Stimulated activated CD4-positive, alpha-beta T cell treated with anti-CD3 and anti-CD28 coated beads, Interleukin-15, amount 100 ng/mL, for 48 hours (primary cell): ENCODE measurements at places on chromosomes 2 and 18.
A peak's percentile ranks its signal among the peaks of the same experiment; 100 is the strongest.

- no peak for DNase-seq
These were observed 279.3 kb downstream of the TMX3 start for GRCh38 chr18:68435581-68435980.

DNA sequence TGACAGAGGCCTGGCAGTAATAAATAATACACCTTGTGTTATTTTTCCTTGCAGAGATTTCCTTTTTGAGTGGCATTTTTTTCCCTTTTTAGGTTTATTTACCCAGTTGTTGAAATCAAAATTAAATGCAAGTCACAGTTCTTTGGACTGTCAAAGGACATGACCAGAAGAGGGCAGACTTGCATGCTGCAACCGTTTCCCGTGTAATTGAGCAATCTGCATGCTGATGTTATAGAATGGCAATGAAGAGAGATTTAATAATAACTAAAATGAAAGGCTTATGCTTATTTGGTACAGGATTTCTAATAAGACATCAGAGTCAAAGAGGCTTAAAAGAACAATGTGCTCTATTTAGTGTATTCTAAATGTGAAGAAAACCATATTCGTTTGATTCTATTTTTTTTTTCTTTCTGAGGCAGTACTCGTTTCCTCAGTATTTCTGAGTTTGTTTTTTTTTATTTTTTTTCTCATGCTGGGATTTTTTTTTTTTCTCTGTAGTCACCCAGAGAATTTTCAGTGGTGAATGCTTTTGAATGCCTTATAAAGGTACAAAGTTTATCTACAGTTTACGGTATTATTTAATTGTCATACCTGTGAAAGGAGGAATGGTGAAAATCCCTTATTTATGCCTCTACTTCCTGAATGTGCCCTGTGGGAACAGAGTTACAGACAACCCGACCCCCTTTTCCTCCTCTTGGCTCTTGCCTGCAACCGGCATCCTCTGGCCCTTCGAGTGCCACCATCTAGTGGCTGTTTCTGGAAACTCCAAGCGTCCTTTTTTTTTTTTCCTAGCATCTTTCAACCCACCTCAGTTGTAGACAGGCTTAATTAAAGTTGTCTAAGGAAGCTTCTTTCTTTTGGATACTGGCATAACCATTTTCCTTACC is 368.5 kb downstream of the LRRTM1 start:
- no peak for DNase-seq

DNA sequence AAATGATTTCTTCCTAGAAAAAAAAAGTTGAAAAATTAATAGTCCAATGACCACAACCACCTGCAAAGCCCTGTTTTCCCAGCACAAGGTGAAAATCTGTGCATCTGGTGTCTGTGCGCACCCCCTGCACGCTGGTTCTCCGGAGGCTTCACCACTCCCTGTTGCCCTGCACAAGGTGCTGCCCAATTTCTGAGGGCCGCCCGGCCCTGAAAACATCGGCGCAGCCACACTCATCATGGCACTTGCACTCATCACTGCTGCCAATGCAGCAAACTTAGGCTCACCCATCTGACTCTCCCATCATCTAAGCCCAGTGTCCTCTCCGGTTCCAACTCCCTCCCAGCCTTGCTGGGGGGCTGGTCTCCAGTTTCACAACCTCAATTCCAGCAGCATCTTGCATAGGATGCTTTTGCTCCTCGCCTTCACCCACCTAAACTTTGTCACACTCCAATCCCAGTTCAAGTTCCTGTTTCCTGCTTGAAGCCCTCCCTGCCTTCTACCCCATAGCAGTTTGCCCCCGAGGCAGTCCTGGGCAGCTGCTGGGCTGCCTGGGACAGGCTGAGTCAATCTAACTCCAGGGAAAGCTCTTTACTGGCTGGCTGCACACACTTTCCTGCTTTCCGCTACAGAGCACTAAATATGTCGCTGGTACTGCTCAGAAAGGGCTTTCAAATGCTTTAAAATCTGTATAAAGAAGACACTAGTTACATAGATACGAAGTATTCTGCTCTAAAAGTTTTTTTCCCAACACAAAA is 522.5 kb upstream of the ID2 start:
- no peak for DNase-seq

DNA sequence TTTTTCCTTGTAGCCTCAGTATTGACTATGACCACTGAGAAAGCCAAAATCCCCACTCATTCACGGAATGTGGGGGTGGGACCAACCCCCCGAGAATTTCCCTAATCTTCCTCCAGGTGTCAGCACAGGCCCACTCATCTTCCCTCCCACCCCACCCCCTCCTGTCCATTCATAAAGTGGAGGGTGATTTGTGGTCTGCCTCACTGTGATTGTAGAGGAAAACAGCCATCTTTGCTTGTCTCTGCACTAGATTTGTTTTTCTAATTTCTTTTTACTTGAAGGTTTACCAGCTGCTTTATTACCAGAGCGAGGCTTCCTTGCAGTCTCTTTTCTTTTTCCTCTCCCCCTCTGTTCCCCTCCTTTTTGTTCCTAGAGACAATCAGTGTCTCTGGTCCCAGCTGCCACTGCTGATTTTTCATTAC is 171.8 kb downstream of the ICOS start:
- DNase-seq: no peak

DNA sequence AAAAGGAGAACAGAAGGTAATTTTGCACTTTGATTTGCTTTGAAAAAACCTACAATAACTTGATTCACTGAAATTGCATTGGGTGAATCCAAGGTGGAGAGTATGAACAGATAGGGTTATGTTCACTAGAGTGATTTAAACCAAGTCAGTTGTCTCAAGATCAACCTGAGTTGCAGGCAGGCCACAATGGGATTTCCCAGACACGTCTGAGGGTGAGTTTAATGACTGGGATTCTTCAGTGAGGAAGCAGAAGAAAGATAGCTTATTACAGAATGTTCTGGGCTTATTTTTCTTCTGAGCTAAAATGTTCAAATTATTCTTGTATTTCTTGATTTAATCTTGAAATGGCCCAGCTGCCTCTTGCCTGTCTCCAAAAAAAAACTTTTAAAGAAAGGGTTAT is 20.1 kb downstream of the COL4A4 start:
- no peak for DNase-seq

GRCh38 chr2:203440671-203441070 is 94.4 kb downstream of the RAPH1 start:
- no peak for DNase-seq

DNA sequence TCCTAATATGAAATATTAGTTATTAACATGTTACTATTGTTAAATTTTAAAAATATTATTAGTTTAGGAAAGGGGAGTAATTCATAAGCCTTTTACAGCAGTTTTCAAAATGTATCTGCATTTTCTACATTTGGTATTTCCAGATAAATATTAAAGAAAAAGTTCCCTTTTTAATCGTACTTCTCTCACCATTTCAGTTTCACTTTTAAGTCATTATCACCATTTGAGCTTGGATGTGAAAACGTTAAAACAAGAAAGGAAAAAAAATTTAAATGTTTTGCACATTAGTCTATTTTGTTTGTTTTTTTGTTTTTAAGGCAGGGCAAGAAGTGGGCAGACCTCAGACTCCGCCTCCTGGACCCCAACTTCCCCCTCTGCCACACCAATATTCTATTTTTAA is 3.3 kb upstream of the SRSF7 start:
- no peak for DNase-seq

DNA sequence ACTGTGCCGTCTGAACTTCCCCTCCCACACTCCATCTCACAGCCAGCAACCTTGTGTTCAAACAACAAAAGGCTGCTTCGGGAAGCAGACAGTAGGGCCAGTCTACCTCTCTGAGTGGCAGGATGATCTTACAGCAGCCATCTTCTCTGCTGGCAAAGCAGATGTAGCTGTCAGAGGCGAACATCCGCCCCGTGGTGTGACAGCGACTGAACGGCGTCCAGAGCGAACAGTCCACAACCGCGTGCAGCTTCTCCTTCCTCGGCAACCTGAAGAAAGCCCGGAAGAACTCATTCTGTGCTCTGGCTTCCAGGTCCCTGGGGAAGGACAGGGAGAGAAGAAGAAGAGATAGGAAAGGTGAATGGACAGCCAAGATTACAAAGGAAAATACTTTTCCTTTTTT is 38.0 kb downstream of the RPL31 start:
- DNase-seq: no peak

GRCh38 chr2:96913398-96914202 is 43.7 kb upstream of the SEMA4C start:
- DNase-seq: no peak

DNA sequence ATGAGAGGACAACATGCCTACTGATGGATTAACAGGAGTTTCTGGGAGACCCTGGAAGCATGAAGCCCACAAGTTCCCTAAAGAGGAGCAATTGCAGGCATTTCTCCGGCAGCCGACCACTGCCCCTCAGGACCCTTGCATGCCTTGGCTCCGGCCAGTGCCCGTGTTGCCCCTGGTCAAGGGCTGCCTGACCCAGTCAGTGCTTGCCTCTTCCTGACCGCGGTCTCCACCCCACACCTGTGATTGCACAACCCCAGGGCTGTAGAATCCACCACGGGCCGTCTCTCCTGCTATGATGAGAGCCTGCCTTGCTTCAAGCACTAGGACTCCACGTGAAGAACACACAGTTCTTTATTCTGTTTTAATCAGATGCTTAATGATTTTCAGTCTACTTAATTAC is 127.5 kb downstream of the GLI2 start:
- DNase-seq: no peak

GRCh38 chr2:175575346-175576258 is 394.1 kb upstream of the ATP5MC3 start:
- no peak for DNase-seq

DNA sequence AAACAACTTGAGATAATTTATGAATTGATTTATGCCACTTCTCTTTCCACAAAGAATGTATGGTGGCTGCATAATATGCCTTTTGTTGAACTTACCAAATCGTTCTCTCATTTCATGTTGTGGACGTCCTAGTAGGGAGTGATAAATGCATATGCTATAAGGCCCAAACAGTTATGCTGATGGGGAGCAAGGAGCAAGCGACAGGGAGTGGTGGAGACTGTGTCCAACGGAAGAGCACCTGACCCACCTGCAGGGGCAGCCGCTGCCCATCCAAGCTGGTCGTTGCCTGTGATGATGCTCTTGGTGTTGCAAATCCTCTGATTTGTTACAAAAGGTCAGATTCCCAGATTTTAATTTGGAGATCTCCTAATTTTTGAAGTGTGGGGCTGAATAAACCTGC is 31.0 kb upstream of the MGAT4A start:
- no peak for DNase-seq

DNA sequence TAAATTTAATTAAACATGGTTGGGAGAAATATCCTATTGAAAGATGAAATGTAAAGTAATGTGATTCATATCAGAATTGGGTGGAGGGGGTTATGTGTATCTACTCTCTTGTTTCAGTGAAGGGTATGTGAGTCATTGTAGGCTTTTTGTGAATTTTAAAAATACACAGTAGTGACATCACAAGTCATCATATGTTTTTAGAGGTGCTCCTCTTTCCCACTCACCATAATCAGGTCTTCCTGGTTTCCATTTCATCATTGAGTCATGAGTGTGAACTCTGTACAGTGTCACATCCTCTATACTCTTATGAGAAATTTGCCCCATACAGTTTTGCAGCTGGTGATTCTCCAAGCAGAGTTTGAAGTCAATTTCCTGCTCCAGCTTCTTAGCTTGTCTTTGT is 18.8 kb downstream of the FSIP2 start:
- DNase-seq: no peak

DNA sequence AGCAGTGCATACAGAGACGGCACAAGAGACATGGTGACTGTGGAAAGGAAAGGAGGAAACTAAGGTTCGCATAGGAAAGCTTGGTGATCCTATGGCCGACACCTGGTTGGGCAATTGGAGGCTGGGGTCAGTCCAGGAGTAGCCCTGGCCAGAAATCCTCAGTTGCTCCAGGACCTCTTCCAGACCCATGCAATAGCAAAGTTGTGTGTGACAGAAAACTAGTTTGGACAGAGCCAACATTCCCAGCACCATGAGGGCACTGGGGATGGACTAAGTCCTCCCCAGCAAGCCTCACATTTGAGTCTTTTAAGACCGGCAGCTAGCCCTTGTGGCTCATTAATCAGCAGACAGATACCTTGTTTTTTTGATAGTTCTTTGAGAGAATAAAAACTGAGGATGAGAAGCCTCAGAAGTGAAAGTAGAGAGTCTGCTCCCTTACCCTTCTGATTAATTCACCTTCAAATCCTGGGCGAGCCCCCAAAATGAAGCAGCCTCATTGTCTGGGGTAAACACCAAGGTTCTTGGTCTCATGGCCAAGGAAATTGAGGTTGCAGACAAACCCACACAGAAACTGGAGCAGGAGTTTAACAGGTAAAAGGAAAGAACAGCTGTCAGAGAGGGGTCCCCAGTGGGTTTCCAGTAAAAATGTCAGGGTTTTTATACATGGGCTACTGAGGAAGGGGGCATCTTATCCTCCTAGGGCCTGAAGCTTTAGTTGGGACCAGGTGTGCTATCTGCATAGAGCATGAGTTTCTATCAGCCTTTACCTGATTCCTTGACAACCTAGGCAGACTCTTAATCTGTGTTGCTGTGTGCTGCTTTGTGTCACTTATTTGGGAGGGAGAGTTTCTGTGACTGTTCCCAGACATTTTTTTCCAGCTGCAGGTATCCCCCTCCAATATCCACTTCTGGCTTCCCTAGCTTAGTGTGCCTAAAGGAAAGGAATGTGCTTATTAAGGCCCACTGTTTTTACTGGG is 39.1 kb downstream of the STK17B start:
- peak; percentile 48 for DNase-seq

DNA sequence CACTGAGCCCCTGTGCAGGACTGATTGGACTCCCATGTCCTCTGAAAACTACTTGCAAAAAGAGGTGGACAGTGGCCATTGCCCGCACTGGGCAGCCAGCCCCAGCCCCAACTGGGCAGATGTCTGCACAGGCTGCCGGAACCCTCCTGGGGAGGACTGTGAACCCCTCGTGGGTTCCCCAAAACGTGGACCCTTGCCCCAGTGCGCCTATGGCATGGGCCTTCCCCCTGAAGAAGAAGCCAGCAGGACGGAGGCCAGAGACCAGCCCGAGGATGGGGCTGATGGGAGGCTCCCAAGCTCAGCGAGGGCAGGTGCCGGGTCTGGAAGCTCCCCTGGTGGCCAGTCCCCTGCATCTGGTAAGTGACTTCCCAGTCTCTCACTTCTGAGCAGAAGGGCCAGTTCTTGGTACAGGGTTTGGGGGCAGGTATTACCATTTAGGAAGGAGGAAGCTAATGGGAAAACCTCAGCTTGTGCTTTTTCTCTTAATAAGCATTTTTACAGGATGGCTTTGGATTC is 44.1 kb downstream of the TNFRSF11A start:
- no peak for DNase-seq

GRCh38 chr2:196248467-196249094 is 77.2 kb upstream of the STK17B start:
- no peak for DNase-seq

- DNase-seq: no peak
These were observed 52.4 kb downstream of the TGFA start for GRCh38 chr2:70501215-70501614.

DNA sequence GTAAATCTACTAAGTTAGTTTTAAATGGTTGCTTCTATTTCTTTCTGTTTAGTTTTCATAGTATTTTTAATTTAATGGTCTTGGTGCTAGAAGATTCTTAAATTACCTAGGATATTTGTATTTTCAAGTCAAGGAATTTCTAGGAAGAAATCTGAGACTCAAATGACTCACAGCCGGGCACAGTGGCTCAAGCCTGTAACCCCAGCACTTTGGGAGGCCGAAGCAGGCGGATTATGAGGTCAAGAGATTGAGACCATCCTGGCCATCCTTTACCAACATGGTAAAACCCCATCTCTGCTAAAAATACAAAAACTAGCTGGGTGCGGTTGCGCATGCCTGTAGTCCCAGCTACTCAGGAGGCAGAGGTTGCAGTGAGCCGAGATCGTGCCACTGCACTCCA is 95.5 kb downstream of the C2orf74 start:
- DNase-seq: no peak

GRCh38 chr18:53941601-53942338 is 282.7 kb downstream of the MBD2 start:
- no peak for DNase-seq
